Mesothelial cell of epicardium (in vitro differentiated cells): ENCODE measurements at places on chromosomes 5 and 9. TPM values are rescaled to one million over a fixed set of nuclear protein-coding genes. Genes with fewer than 3 reads are reported as not detected.

LEAP2 gene
- total RNA-seq: 1.9 to 2.6 TPM (median 1.9 TPM) in 3 replicates

SPACA9 gene
- 5.5 to 5.8 TPM (median 5.7 TPM) in 3 replicates for total RNA-seq

TMEM171 gene
- total RNA-seq: 0.18 TPM in 2 of 3 replicates, not detected in the other

SLC25A2 gene
- total RNA-seq: 1.3 to 1.6 TPM (median 1.6 TPM) in 3 replicates

PCDHB14 gene
- 7.1 to 8.6 TPM (median 7.7 TPM) in 3 replicates for total RNA-seq

GRM6 gene
- not detected in 3 replicates for total RNA-seq

GABRA1 gene
- not detected in 3 replicates for total RNA-seq

SURF1 gene
- 29.4 to 31.4 TPM (median 30.0 TPM) in 3 replicates for total RNA-seq

LHX3 gene
- not detected in 3 replicates for total RNA-seq

- peak within 1 kb of the TSS; percentile 91 for H3K4me3 ChIP-seq
- H3K27ac ChIP-seq: peak within 1 kb of the TSS; percentile 99
- no peaks in the 10 kb centered on the region for H3K27me3 ChIP-seq
- H3K36me3 ChIP-seq: no peaks in the 10 kb centered on the region
Observed at GRCh38 chr5:177426566-177427210, at the start of gene GRK6. TSS of gene GRK6 (plus strand) at chr5:177426676. CDS start at chr5:177426846, 170 bp downstream.

DNA sequence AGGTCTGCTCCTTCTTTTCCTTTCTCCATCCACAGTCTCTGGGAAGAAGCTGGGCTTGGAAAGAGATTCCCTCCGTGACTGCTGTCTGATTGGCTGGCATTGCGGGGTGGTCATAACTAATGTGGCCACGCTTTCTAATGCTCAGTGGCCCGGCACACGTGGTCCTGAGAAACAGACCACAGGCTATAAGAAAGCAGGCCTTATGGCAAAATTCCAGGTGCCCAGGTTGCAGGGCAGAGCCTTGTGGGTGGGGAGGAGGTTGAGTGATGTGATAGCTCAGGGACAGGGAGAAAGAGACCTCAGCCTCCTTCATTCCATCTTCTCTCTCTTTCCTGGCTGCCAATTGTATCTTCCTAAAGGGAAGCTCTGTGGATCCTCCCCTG, 5.4 kb upstream of the SH3PXD2B start:
- H3K4me3 ChIP-seq: no peak overlapping the region
- H3K4me1 ChIP-seq: peaks cover 15% of the 10 kb centered on the region
- no peak for DNase-seq
- no peaks in the 10 kb centered on the region for H3K27me3 ChIP-seq
- peaks cover 7% of the 10 kb centered on the region for H3K36me3 ChIP-seq

DNA sequence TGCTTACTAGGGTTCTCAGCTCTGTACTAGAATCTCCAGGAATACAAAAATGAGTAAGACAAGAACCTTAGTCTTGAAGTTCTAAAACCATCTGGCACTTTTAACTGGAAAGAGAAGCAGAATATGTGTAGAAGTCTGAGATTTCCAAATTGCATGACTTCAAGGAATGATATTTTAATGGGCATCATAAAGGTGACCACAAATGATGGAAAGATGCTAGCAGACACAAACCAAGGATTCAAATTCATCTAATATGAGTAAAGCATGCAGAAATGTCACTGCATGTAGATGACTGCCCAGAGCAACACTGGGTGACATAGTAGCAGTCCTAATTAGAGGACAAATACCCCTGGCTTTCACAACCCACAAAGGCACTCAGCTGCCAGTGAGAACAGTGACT, 117.2 kb downstream of the RPS23 start:
- no peak overlapping the region for H3K4me3 ChIP-seq
- no peak for DNase-seq
- H3K27me3 ChIP-seq: no peaks in the 10 kb centered on the region
- H3K4me1 ChIP-seq: peaks cover 37% of the 10 kb centered on the region

DNA sequence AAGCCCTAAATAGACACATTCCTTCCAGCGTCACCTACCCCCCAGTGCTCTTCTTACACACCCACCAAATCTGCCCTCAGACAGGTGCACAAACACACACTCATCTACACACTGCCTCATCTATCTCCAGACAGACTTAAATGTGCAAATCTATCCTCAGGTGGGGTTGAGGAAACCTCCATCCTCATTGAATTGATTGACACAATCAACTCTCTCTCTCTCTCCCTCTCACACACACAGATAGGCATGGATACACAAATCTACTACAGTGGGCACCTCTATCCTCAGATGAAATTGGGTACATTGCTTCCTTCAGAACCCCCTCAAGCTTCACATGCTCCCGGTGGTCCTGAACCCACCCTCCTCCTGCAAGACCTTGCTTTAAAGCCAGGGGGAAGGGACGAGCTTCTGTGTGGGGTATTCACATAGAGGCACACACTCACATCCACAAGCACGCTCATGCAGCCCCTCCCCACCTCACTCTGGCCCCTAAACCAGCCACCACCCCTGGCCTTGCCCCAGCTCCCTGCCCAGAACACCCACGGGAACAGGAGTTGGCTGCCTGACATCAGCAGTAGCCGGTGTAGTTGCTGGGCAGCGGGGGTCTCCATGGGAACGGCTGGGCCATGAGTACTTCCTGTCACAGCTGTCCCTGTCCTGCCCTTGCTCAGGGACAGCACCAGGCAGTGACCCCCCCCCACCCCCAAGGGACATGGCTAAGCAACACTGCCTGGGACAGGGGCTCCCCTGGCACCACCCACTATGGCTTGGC, 22.8 kb downstream of the PCDH1 start:
- peaks cover 13% of the 10 kb centered on the region for H3K4me1 ChIP-seq
- peaks cover 8% of the 10 kb centered on the region for H3K27me3 ChIP-seq
- H3K4me3 ChIP-seq: no peak overlapping the region
- DNase-seq: no peak
- H3K36me3 ChIP-seq: no peaks in the 10 kb centered on the region

DNA sequence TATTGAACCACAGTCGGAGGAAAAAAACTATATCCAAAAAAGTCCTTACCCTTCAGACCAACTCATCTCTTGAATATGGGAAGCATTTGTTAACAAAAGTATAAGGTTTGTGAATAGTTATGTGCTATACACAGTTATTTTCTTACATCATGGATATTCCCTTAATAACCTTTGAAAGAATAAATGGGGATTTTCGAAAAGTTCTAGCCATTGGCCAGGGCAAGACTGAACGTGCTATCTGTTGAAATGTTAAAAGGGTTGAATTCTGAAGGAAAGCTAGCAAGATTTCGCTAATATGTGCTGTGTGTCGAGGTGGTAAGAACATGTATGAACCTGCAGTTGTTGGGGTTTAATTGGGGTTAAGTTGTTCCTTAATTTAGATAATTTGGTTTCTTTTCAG, 140.8 kb downstream of the SMARCA2 start:
- DNase-seq: no peak
- H3K36me3 ChIP-seq: peaks cover 6% of the 10 kb centered on the region

DNA sequence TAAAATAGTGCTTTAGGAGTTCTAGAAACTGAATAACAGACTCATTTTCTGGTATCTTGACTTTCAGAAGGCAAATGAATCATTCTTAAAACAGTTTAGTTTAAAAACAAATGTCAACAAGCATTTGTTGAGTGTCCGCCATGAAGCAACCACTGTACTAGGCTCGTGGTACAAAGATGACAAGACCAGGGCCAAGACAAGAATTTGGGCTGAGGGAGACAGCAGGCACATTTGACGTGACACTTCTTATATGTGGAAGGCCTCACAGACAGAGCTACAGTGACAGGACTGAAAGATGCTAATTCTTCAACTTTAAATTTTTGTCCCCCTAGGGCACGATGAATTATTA, 14.4 kb upstream of the ZNF131 start:
- no peak overlapping the region for H3K4me3 ChIP-seq
- no peaks in the 10 kb centered on the region for H3K27me3 ChIP-seq
- peaks cover 8% of the 10 kb centered on the region for H3K4me1 ChIP-seq

- no peak overlapping the region for H3K4me3 ChIP-seq
- DNase-seq: no peak
- H3K36me3 ChIP-seq: peaks cover 9% of the 10 kb centered on the region
- H3K27me3 ChIP-seq: no peaks in the 10 kb centered on the region
- H3K4me1 ChIP-seq: peaks cover 25% of the 10 kb centered on the region
- no peak overlapping the region for H3K27ac ChIP-seq
Observed at GRCh38 chr5:143352691-143353090, 50.8 kb downstream of the NR3C1 start.

DNA sequence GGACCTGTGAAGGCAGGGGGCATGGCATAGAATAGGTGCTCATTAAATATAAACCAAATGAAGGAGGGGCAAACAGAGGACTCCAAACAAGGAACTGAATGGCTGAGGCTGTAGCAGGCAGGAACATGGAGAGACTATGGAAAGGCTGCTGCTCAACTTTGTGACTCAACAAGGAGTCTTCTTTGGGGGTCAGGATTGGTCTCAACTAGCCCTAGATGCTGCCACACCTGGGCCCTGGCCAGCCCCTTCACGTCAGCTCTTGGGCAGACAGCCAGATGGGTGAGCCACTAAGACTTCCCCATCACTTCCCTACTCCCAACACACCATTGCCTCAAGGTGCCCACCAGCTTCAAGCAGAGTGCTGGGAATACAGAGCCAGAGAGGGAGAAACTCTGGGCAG, 11.0 kb downstream of the RPP25L start:
- H3K4me3 ChIP-seq: no peak overlapping the region
- peaks cover 49% of the 10 kb centered on the region for H3K27me3 ChIP-seq
- DNase-seq: no peak
- no peaks in the 10 kb centered on the region for H3K4me1 ChIP-seq

- H3K36me3 ChIP-seq: no peaks in the 10 kb centered on the region
- peaks cover 4% of the 10 kb centered on the region for H3K4me1 ChIP-seq
- peaks cover 6% of the 10 kb centered on the region for H3K27me3 ChIP-seq
- no peak for DNase-seq
- no peak overlapping the region for H3K4me3 ChIP-seq
Observed at GRCh38 chr5:76210946-76211345, 127.8 kb downstream of the SV2C start.

DNA sequence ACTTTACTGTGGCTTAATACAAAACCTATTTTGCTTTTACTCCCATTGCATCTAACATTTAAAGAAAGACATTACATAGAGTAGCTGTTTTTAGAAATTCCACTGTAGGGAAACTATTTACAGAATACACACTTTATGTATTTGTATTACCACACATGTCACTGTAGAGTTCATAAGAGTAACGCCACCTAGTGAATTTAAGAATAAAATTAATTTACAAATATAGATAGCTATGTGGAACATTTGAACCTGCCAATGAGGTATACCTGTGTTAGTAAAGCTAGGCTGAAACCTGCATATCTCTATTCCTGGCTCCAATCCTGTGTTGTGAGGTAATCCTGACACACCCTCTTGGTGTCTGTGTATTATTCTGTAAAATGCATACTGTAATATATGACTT, 234.4 kb downstream of the MAST4 start:
- H3K36me3 ChIP-seq: no peaks in the 10 kb centered on the region
- H3K27ac ChIP-seq: no peak overlapping the region
- DNase-seq: no peak
- peaks cover 29% of the 10 kb centered on the region for H3K4me1 ChIP-seq

DNA sequence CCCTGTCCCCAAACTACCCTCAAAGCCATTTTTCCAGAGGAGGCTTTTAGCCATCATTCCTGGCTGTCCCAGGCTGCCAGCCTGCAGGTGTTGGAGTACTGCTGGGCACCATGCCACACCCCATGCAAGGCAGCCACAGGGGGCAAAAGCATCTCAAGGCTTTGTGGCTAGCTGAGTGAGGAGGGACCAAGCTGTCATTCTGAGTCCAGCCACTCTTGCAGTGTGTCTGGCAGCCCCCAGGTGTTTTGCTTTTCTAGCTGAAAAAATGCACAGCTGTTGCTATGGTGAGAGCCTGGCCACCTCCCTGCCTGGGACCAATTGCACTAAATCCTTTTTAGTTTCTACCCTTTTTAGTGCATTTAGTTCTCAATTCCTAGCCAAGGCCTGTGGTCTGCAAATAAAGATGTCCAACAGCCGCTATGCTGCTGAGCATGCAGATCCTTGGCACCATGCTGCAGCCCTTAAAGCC, 50.4 kb upstream of the PTGS1 start:
- H3K27ac ChIP-seq: no peak overlapping the region
- H3K4me3 ChIP-seq: no peak overlapping the region
- no peak for DNase-seq
- H3K36me3 ChIP-seq: peaks cover 16% of the 10 kb centered on the region
